ENCODE measurements at places on chromosomes 7 and 10. TPM values are rescaled to one million over a fixed set of nuclear protein-coding genes. Genes with fewer than 3 reads are reported as not detected.

DNA sequence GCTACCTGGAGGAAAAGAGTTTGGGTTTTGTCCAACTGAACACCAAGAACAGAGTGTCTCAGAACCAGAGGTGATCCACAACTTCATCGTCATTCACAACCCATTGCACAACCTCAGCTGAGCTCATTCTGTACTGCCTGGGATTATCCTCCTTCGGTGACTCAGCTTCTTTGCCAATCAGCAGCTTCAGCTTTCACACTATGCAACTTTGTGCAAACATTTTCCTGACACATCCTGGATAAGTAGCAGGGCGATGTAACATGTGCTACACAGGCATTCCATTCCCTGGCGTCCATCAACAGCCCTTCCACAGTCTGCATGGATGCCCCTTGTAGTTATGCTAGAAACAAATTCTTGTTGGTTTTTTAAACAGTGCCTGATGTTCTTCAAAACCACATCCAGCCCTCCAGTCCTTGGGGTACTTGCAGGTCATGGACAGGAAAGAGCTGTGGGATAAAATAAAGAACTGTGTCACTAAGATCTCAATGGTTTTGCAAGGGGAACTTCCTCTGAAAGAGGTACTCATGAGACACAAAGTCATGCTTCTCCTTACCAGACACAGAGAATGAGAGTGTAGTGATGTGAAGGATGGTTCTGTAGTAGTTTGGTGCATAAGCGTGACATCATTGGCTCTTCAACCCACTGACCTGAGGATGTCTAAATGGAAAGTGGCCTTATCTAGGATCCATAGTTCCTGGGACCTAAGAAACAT lies 478.5 kb downstream of the KIF20B start:
- H3K4me1 ChIP-seq = no peaks in the 10 kb centered on the region
- no peaks in the 10 kb centered on the region for H3K27me3 ChIP-seq
- no peak overlapping the region for H3K4me3 ChIP-seq
- DNase-seq = no peak

DNA sequence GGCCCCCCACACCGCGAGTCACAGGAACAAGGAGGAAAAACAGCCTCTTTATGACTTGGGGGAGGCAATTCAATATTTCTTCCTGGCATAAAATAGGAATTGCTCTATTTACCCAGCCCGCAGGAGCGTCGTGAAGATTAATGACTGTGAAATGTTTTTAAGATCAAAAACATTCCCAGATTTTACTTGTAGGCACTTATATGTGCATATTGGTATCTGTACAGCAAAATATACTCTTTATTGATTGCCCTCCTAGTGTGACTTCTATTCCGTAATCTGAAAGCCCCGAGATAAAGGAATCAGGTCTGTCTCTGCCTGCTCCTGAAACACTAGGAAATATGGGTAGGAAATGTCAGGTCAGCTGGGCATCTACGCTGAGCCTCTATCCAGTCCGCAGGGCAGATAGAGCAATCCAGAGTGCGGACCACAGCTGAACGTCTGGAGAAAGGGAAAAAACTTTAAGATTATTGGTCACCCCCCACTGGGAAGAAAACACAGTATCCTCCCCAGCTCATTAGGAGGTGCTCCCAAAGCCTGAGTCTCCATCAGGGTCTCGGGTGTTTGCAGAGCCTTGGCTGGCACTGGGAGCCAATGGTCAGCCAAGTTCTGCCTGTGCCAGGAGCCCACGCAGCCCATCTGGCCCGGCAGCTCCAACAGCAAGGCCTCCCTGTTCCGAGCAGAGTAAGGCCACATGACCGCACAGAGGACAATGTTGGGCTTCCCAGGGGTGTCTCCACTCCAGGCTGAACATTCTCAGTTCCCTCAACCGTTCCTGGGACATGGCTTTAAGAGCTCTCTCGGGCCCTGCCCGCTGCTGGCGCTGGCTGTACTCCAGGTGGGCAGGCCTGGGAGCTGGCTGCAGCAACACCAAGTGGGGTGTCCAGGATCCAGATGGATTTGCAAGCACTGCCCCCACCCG lies 7.7 kb downstream of the CTBP2 start:
- H3K27me3 ChIP-seq = no peaks in the 10 kb centered on the region
- H3K4me1 ChIP-seq = peaks cover 79% of the 10 kb centered on the region
- peak overlapping the region; percentile 71 for H3K27ac ChIP-seq
- H3K4me3 ChIP-seq = peak overlapping the region; percentile 43

- H3K4me3 ChIP-seq = no peak overlapping the region
- no peak overlapping the region for H3K27ac ChIP-seq
Observed at GRCh38 chr10:89783406-89783805, 82.0 kb downstream of the KIF20B start.

GRCh38 chr10:69459101-69459790 lies 8.0 kb downstream of the TSPAN15 start:
- H3K27me3 ChIP-seq = no peaks in the 10 kb centered on the region
- no peak overlapping the region for H3K27ac ChIP-seq
- H3K4me3 ChIP-seq = no peak overlapping the region
- no peaks in the 10 kb centered on the region for H3K4me1 ChIP-seq

DNA sequence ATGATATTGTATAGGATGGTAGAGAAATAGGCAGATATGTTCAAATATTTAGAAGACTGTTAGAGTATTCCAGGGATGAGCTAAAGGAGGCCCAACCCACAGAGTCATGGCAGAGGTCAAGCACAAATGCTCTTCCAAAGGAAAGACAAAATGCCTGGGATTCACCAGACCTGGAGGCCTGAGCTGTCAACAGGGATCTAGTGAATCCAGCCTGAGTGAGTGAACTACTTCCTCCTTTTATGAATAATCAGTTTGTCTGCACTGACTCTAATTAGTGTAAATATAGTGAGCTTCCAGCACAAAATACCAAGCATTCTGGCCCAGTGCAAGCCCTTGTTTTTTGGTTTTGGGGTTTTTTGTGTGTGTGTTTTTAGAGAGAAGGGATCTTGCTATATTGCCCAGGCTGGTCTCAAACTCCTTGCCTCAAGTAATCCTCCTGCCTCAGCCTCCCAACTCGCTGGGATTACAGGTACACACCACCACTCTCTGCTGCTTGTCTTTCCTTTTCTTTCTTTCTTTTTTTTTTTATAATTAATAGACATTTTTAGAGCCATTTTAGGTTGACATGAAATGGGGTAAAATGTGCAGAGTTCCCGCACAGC lies 244.4 kb downstream of the SKIDA1 start:
- no peaks in the 10 kb centered on the region for H3K4me1 ChIP-seq
- H3K4me3 ChIP-seq = no peak overlapping the region
- H3K27ac ChIP-seq = no peak overlapping the region
- no peaks in the 10 kb centered on the region for H3K36me3 ChIP-seq
- DNase-seq = no peak
- no peaks in the 10 kb centered on the region for H3K27me3 ChIP-seq

DNA sequence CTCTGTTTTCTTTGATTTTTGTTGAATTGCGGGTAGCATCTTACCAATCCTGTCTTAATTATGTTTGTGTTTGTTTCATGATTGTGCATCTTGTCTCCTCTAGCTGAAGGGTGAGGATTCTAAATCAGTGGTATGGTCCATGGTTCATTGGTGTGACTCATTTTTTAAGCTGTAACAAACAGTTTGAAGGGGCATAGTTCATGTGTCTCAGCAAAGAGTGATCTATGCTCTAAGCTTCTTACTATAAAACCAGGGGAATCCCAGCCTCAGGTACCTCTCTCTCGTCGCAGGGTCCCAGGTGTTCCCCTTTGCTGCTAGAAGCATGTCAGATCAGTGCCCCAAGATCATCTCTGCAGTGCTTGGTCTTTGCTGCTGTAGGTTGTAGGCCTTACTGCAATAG lies 100.1 kb downstream of the OTUD1 start:
- H3K4me3 ChIP-seq = no peak overlapping the region
- H3K4me1 ChIP-seq = no peaks in the 10 kb centered on the region
- H3K27ac ChIP-seq = no peak overlapping the region

- no peaks in the 10 kb centered on the region for H3K4me1 ChIP-seq
- no peak overlapping the region for H3K4me3 ChIP-seq
- H3K27ac ChIP-seq = no peak overlapping the region
- H3K36me3 ChIP-seq = no peaks in the 10 kb centered on the region
- H3K27me3 ChIP-seq = no peaks in the 10 kb centered on the region
- DNase-seq = no peak
Observed at GRCh38 chr10:49334964-49335363, 36.0 kb downstream of the C10orf71 start.

DNA sequence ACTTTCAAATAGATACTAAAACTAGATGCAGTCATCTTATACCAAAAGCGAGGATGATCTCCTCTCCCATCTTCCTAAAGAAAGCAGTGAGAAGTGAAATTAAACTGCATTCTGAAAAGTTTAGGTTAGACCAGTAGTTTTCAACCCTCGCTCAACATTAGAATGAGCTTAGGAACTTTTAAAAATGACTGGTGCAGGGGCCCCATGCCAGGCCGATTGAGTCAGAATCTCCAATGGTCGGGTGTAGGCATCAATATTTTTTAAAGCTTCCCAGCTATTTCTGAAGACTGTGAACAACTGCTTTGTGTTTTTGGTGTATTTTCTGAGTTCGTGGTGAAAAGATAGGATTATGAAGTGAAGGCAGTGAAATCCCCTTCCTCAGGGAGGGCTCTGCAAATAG lies 146.0 kb downstream of the VTI1A start:
- no peaks in the 10 kb centered on the region for H3K27me3 ChIP-seq
- no peaks in the 10 kb centered on the region for H3K36me3 ChIP-seq
- no peak overlapping the region for H3K27ac ChIP-seq

- H3K27ac ChIP-seq = no peak overlapping the region
- DNase-seq = no peak
- H3K4me3 ChIP-seq = no peak overlapping the region
- no peaks in the 10 kb centered on the region for H3K4me1 ChIP-seq
- no peaks in the 10 kb centered on the region for H3K36me3 ChIP-seq
Observed at GRCh38 chr7:88226886-88227516, 7.2 kb upstream of the SRI start.

DNA sequence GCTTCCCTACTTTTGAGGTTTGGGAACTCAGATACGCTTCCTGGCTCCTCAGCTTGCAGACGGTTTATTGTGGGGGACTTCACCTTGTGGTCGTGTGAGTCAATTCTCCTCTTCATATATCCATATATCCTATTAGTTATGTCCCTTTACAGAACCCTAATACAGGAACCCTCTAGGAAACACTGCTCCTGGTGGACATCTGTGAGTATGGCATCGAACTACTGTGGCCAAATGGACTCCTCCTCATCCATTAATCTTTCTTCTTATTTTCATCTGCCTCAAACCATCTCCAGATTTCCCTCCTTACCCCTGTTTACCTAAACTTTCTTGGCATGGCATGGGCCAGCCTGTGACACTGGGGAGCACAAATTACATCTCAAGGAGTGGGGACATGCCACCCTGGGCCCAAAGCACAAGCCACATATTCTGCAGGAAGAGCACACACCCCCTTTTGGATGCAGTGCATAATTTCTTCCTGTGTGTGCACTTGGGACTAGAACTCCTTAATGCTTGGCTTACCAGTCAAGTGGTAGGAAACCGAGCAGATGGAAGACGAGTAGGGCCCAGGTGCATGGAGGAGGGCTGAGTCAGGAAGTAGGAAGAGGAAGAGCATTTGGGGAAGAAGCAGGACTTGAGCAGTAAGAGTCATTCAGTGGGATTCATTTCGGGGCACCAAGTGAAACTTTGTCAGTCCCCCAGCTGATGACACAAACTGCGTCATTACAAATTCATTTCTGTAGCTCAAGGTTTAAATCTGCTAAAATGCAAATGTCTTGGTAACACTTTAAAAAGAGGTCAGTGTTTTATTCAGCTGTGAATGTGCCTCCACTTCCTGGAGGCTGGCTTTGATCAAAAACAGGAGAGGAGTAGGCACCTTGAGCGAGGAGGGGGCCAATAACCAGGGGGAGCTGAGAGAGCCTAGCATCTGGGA lies 80.8 kb upstream of the PLXNA4 start:
- DNase-seq = no peak
- no peaks in the 10 kb centered on the region for H3K4me1 ChIP-seq
- no peak overlapping the region for H3K27ac ChIP-seq
- H3K4me3 ChIP-seq = no peak overlapping the region

The TFEC gene
- total RNA-seq = 1.3 TPM

The LRRD1 gene
- total RNA-seq = not detected

The AGAP6 gene
- total RNA-seq = 15.9 TPM

The IQUB gene
- total RNA-seq = not detected
